ENCODE measurements at places on chromosomes 2 and 18. TPM values are rescaled to one million over a fixed set of nuclear protein-coding genes. Genes with fewer than 3 reads are reported as not detected.

RPS27A gene
- total RNA-seq = 1,468 TPM

LINC00305 gene
- not detected for total RNA-seq

PREB gene
- total RNA-seq = 45.2 TPM

PDE11A gene
- total RNA-seq = not detected

CHRND gene
- total RNA-seq = not detected

DNA sequence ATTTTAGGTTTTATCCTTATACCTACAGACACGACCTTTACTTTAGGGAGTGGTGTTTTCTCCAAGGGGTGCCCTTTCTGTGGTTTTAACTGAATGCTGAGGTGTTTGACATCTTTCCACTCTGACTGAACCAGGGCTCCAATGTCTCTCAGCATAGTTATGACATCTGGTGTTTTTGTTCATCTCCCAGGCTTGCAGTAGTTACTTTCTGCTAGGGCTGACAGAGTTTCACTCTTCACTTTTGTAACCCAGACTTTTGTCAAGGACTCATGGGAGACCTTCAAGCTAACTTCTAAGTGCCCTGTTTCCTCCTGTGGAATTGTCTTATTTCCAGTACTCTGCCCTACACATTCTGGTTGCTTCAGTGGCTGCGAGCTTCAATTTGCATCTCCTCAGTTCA, 103.1 kb downstream of the CCDC85A start:
- no peak for DNase-seq

- no peak for DNase-seq
These were observed 138.4 kb downstream of the RPIA start for GRCh38 chr2:88829607-88830463.

GRCh38 chr2:120237491-120237902, 14.3 kb upstream of the TMEM185B start:
- no peak for DNase-seq

GRCh38 chr2:235502336-235502735, 8.5 kb downstream of the AGAP1 start:
- DNase-seq = no peak

DNA sequence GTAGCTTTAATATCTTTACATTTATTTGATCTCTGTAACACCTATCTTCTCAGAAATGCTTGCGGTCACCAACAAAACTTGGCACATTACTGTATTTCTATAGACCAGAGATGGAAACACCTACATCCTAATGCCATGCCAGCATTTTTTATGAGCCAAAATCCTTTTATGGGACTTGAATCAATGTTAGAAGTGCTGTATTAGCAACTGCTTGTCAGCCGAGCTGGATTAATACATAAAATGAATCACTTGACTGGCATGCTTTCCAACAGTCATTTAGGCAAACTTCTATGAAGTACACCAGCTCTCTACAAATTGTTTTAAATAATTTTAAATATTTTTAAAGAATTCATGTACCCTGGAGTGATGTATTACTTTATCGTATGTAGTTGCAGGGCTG, 272.9 kb upstream of the NRP2 start:
- no peak for DNase-seq

DNA sequence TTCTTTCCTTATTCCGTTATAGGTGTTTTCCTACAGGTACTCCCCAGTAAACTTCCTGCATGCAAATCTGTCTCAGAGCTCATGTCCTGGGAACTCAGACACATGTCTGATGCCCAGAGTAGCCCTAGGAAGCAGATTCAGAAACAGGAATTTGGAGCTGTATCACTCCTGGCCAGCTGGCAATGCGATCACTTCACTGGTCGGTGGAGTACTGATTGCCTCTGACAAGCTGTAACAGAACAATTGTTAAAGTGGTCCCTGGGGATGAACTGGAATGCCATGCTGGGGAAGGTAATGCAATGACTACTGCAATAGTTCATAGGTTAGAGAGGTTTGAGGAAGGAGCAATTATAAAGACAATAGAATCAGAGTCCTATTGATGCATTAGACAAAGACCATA, 131.6 kb upstream of the DOCK10 start:
- no peak for DNase-seq

GRCh38 chr2:42532397-42532796, 36.0 kb upstream of the MTA3 start:
- DNase-seq = no peak
